Inflammatory macrophage treated with lipopolysaccharide for 4 hours (primary cell): ENCODE measurements at places on chromosomes 13 and 19.

GRCh38 chr19:51786646-51787494 is 8.1 kb upstream of the FPR3 start:
- DNase-seq = peak; percentile 93

DNA sequence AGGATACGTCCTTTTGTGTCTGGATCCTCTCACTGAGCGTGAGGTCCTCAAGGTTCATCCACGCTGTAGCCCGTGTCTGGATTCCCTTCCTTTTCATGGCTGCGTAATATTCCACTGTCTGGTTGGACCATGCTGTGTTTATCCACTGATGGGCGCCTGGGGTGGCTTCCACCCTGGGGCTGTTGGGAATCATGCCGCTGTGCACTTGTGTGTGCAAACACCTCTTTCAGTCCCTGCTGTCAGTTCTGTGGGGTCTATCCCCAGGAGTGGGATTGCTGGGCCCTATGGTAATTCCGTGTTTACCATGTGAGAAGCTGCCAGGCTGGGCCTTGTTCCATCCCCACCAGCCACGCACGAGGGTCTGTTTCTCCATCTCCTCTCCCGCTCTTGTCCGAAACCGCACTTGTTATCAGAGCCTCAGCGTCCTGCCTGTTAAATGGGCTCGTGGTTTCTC is 98.6 kb downstream of the GADD45B start:
- no peak for DNase-seq

DNA sequence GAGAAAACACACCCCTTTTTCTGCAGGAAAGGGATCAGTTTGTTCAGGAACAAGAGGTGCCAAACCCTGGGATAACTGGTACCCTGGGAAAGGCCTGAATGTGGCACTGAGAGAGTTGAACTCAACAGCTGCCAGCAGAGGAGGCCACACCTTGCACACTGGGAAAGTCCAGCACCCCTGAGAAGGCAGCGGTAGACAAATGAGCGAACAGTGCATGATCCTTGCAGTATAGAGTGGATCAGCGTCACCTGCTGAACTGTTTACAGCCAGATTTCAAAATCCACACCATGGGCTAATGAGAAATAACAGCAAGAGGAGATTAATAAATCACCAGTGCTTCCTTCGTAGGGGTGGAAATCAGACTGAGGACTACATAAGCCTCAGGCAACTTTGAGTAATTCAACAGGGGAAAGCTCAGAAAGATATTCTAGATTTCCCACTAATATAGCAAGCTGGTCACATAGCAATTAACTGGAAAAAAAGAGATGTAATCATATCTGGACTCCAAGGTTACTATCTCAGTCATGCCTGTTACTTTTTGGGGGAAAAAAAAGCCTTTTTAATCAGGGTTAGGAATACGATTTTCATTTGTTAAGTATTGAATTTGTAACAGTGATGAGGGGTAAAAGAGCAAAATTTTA is 52.0 kb downstream of the DCT start:
- no peak for DNase-seq

DNA sequence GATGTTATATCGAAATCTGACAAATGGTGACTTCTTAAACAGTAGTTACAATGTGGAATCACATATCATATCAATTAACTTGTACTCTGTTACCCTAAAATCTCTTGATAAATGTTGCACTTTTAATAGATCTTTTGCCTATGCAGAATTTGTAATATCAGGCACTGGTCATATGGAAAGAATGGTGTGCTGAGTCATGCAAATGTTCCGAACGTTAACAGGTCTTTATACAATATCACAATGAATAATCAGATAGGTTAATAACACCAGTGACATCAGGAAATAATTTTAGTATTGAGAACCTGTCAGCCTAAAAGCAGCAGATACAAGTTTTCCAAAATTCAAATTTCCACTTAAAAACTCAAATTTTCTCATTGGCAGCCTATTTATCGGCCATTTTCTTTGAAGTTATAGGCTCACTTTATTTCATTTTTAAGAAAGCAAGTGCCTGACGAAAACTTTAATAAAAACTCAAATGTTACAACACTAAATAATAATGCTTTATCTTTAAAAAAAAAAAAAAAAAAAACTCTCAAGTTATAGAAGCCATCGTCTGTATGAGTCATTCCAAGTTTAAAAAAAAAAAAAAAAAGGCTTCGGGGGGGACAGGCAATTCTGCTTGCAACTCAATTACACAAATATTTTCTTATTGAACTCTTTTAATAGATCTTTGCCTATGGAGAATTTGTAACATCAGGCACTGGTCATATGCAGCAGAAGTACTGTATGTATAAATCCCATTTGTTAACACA is 180.9 kb downstream of the DIAPH3 start:
- DNase-seq = no peak

GRCh38 chr13:62629618-62630017 is 1214.0 kb upstream of the PCDH20 start:
- DNase-seq = no peak
